CD4-positive, alpha-beta T cell treated with Interleukin-21 for 1 hour (primary cell): ENCODE measurements at places on chromosomes 4 and X.

- DNase-seq = no peak
These were observed 2.3 kb upstream of the PHOX2B start for GRCh38 chr4:41750626-41751448.

DNA sequence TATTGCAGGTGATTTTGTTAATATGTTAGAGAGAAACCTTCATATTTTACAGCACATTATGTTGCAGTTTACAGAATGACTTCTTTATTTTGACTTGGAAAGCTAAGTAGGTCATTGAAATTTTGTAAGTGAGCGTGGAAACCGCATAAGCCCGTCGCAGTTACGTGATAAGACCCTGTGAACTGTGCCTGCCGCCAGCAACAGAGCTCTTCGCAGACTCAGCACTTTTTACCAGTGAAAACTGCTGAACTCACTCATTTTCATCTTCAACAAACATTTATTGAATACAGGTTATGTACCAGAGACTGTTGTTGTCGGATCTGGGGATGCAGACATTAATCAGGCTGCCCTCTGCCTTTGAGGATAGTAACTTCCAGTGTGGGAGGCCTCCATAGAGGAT is 355.7 kb downstream of the HS3ST1 start:
- DNase-seq = no peak

DNA sequence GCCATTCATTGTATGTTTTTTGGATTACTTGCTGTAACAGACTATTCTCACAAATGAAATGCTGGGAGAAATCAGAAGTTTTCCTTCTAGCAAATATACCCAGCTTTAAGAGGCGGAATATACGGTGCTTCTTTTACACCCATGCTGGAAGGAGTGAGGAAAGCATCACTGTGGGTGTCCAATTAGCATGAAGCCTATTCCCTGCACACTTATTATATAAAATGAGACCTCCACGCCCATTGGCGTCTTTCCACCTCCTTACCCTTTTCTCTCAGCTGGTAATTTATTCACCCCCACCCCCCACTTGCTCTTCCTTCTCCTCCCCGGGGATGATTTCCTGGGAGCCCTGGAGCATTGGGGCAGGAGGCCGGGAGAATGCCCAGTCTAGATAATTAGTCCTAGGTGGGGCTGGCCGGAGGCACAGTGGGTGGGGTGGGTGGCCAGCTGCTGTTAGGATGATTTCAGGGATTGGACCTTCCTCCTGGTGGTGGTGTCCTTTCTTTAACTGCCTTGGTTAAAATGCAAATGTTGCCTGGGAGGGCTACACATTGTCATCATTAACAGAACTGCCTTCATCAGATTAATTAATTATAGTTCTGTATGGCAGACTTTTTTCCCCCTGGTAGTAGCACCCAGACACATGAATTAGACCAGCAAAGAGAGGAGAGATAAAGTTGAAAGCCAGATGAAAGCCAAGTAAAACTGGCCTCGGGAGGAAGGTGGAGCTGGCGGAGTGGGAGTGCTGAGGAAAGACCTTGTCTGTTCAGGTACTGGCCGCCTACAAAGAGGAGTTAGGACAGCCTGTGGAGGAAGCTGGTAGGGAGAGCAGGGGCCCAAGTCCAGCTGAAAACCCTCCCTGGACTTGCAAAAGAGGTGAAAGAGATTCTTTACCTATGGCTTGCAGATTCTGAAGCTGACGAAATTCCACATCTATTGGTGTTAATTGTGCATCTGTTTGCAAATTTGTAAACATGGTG is 11.4 kb downstream of the SHROOM2 start:
- no peak for DNase-seq

DNA sequence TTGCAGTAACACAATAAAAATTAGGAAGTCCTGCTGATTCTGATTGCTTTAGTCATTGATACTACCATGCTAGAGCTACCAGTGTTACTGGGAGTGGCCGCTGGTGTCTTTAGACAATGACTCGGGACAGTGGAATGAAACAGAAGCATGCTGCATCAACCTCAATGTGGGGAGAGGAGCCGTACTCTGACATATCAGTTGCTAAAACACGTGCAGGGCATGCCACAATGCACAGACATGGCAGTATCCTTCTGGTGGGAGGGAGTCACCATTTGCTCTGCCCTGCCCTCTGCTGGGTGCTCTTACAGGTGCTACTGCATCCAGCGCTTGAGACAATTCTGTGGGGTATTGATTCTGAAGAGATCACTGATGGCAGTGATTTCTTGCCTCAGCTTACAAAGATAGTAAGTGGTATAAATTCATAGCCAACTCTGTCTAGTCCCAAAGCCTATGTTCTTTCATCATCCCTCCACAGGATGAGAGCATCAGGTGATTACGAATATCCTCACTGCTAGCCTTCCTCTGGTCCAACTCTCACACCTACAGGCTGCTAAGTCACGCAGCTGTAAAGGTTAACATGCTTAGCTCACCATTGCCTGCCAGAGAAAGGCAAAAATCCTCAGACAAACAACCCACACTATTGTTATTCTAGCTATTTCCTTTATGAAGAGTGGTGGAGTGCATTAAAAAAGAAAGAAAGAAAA is 43.7 kb downstream of the NSG1 start:
- peak; percentile 52 for DNase-seq

DNA sequence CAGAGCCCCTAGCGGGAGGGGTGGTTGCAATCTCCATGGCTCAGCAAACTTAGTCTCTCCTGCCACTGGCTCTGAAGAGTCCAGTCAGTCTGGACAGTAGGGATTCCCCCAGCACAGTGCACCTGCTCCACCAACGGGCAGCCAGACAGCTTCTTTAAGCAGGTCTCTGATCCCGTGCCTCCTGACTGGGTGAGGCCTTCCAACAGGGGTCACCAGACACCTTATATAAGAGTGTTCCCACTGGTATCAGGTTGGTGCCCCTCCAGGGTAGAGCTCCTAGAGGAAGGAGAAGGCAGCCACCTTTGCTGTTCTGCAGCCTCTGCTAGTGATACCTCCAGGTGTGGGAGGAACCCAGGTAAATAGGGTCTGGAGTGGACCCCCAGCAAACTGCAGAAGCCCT is 1393.4 kb downstream of the STIM2 start:
- DNase-seq = no peak

GRCh38 chrX:11540532-11541377 is 125.0 kb downstream of the ARHGAP6 start:
- no peak for DNase-seq

GRCh38 chrX:132482632-132483031 is 6.2 kb downstream of the MBNL3 start:
- no peak for DNase-seq

GRCh38 chr4:98524230-98524629 is 134.2 kb downstream of the TSPAN5 start:
- DNase-seq = no peak

DNA sequence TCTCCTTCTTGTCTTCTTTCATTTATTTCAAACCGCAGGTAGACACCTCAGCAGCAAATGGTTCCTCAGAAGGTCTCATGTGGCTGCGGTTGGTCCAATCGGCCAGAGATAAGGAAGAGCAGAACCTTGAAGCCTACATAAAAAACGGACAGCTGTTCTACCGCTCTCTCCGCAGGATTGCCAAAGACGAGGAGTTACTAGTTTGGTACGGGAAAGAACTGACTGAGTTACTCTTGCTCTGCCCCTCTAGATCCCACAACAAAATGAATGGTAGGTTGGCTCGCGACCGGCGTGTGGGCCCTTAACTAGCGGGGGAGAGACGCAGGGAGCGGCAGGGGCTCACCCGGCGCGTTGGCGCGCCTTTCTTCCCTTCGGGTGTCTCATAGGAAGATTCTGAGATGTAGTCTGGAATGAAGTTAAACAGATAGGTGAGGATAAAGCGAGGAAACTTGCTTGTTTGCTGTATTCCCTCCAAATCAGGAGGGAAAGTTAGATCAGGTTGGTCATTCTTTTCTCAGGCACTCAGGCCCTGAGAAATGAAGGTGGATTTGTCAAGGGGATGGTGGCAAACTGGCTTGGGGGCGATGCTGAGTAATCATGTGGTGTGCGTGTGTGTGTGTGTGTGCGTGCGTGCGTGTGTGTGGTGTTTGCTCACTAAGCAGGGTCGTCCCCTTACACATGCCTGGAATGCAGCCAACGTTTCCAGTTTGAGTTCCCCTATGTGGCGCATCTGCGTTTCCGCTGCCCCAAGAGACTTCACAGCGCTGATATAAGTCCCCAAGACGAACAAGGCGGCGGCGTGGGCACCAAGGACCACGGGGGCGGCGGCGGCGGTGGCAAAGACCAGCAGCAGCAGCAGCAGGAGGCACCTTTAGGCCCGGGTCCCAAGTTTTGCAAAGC is 4.2 kb downstream of the PRDM8 start:
- DNase-seq = peak; percentile 71

GRCh38 chrX:109830157-109830703 is 97.2 kb upstream of the ACSL4 start:
- DNase-seq = no peak

DNA sequence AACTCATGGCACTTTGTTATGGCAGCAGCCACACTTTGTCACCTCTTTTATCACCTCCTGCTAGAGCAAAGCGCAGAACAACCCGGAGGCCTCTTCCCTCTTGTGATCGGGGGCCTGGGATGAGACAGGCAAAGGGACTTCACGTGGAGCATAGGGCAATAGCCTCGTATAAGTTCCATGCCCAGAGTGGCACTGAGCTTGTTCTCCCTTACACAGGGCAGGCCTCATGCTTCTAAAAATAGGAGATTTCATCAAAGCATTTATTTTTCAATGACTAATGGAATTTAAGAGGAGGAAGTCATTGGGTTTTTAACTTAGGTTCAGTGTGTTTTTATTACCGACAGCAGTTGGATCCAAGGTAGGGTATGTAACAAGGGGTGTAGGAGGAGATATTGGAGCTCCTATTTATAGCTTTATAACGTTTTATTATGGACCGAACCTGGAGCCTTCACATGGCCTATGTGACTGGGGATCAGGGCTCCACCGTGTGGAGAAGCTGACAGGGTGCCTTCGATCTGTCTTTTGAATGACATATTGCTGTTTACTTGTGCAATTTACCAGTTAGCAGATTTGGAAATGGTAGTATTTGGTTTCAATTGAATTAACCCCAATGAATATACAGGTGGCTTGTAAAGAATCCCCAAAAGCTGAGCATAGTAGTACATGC is 93.8 kb downstream of the SLC2A9 start:
- no peak for DNase-seq

DNA sequence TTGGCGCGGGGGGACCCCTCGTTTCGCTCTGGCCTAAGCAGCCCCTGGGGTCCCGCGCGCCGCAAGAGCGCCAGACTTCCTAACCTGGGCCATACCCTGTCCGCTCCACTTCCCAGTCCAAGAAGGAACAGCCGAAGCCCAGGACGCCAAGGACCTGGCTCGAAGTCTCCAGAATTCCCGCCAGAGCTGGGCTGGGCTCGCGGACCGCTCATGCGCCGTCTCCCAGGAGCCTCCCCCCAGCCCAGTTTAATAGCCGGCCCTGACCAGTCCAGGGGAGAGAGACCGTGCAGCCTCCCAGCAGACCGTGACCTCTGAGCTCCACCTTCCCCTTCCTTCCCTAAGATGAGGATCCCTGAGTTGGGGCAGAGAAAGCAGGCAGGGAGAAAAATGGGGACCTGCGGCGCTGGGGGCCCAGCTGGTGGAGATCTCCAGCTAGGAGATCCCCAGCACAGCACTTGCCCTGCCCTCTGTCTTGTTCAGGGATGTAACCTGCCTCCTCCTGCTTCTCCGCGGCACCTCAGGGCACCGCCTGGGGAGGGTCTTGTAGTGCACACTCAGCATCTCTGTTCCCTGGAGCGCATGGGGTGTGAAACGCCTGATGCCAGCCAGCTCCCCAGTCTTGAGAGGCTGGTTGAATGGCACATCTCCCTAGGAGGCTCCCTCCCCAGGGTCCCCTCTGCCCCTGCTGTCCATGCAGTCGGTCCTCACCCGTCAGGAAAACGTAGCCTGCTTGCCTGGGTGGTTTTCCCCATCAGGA is 1.2 kb upstream of the LETM1 start:
- no peak for DNase-seq

GRCh38 chr4:82890528-82890900 is 439 bp downstream of the SEC31A start:
- DNase-seq = no peak

GRCh38 chrX:13396924-13397323 is 77.1 kb upstream of the ATXN3L start:
- DNase-seq = no peak

GRCh38 chr4:87442889-87443288 is 20.5 kb downstream of the NUDT9 start:
- DNase-seq = no peak

DNA sequence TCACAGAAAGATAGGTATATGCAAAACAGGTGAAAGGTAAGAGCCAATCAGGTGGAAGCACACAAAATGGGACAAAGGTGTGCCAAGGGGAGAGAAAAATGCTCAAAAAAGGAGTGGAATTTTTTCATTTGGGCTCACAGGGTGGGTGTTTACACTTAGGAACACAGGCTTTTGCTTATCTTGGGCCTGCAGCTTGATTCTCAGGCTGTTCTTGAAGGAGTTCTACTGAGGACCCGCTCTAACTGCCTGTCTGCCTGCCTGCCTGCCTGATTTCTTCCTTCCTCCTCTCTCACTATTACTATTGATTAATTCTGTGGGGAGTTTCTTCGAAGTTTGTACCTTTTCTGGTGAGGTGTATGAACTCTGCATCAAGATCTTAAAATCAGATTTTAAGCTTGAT is 120.3 kb upstream of the CTSO start:
- no peak for DNase-seq

- DNase-seq = no peak
These were observed 20.6 kb downstream of the SH3D19 start for GRCh38 chr4:151304755-151305154.

- no peak for DNase-seq
These were observed 12.8 kb downstream of the CLDN2 start for GRCh38 chrX:106932960-106933537.

DNA sequence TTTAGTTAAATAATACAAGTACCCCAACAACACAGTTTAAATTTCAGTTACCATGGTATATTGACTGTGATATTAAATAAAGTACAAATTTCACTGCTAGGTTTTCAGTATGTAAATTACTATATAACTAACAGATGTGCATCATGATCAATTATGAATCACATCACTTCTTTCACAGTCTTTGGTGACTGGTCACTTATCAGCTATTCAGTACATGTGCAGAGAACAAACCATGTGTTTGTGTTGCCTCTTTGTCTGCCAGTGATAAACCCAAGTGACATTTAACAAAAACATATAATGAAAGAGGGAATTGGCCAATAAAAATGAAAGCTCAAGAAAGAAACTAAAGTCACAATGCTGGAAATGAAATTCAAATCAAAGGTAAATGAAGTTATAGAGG is 249.3 kb downstream of the CHIC1 start:
- no peak for DNase-seq

DNA sequence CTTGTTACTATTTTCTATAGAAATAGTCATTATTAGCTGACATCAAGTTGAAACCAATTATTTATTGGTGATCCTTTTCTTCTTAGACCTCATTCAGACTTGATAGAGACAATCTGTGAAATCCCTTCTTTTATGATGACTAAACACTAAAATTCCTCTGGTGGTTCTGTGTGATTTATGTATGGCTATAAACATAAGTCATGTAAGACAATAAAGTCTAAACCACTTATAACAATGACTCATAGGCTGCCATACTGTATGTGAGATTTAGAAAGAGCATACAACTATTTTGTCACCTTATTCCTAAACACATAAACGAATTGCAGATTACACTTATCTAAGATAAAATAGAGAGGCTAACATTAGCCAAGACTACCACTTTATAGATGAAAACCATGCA is 101.1 kb upstream of the PRR32 start:
- no peak for DNase-seq
